ENCODE measurements at places on chromosomes 6 and 20.

DNA sequence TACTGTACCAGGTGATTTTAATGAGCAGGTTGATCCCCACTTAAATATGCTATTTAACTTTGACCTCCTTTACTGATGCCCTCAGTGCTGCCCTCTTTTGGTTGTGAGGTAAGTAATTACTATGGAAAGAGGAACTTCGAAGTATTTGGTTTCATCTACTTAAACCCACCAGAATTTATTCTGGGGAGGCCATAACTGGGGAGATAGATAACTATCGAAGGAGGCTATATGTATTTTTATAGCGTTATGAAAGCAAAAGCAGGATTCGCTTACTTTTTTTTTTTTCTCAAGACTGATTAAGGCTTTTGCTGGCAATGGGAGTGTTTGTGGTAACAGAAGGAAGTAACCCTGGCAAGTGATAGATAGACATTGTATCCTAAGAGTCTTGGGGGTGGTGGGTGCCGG is 168.9 kb upstream of the CENPW start:
- peak; percentile 43 for DNase-seq

- DNase-seq: no peak
Observed at GRCh38 chr6:116564921-116565872, 6.1 kb upstream of the RWDD1 start.

GRCh38 chr6:63724721-63725120 is 89.1 kb downstream of the PHF3 start:
- no peak for DNase-seq

- DNase-seq: no peak
Observed at GRCh38 chr6:34129753-34130152, 16.1 kb downstream of the GRM4 start.
